Occipital lobe (tissue), 3 donors: ENCODE measurements at places on chromosomes 5 and 9. TPM values are rescaled to one million over a fixed set of nuclear protein-coding genes. Genes with fewer than 3 reads are reported as not detected.

DNA sequence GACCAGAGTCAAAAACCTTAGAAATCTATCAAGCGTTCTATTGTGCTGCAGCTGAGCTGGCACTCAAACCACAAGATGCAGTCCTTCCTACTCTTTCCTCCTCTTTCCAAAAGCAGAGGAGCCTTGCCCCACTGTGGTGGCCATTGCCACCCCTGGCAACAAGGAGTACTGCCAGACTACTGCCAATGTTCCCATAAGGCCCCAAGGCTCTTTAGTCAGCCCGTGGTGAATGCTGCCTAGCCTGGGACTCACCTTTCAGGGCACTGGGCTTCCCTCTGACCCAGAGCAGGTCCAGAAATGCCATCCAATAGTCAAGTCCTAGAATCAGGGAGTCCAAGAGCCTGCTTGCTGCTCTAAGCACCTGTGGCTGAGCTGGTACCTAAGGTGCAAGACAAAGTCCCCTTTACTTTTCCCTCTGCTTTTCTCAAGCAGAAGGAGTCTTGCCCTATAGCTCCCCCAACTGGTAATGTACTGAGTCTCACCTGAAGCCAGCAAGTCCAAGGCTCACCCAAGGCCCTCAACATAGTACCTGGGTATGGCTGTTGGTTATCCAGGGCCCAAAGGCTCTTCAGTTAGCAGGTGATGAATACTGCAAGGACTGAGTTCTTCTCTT, 219.4 kb downstream of the ATPSCKMT start:
- DNase-seq = no peak

GRCh38 chr9:135951889-135952663, 9.1 kb downstream of the UBAC1 start:
- DNase-seq = no peak

DNA sequence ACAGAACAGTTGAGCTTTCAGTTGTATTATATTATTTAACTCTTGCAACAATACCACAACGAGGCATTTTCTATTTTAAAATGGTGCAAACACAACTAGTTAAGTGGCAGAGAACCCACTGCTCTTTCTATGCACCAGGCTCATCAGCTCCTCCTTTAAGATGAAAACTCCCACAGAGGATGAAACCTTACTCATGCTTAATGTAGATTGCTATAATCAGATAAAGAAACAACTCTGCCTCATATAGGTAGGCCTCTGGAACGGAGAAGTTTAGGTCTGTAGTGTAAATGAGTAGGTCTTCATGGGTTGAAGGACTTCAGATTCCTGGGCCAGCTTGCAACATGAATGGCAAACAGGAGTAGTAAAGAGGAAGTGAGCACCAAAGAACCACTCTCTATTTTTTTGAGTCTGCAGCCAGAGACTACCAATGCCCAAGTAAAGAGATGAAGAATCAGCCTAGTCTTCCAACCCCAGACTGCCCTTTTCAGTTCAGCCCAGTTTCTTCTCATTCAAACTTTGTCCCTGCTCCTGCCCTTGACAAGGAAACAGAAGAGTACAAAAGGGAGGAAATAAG, 33.9 kb downstream of the HACD4 start:
- no peak for DNase-seq

DNA sequence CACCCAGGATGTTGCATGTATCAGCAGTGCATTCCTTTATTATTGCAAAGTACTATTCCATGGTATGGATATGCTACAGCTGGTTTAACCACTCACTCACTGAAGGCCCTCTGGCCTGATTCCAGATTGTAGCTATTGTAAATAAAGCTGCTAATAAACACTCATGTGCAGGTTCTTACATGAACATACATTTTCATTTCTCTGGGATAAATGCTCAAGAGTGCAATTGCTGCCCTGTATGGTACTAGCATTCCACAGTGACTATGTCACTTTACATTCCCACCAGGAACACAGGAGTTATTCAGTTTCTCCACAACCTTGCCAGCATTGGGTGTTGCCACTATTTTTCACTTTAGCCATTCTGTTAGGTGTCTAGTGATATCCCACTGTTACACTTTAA, 267.6 kb downstream of the SPOCK1 start:
- DNase-seq = no peak

Gene ELL2
- total RNA-seq = 35.6 TPM
